ENCODE measurements at places on chromosomes 2 and 18. TPM values are rescaled to one million over a fixed set of nuclear protein-coding genes. Genes with fewer than 3 reads are reported as not detected.

Gene ALPG
- not detected for total RNA-seq

- H3K27ac ChIP-seq: no peak overlapping the region
- H3K27me3 ChIP-seq: no peaks in the 10 kb centered on the region
- no peaks in the 10 kb centered on the region for H3K36me3 ChIP-seq
- H3K4me1 ChIP-seq: peaks cover 3% of the 10 kb centered on the region
- no peak for DNase-seq
These were observed 191.0 kb downstream of the GRB14 start for GRCh38 chr2:164430166-164430783.

Gene LYPD6B
- not detected for total RNA-seq

Gene MTA3
- 23.0 TPM for total RNA-seq

GRCh38 chr18:61980355-61980754, 87.5 kb upstream of the RNF152 start:
- DNase-seq: no peak
- no peaks in the 10 kb centered on the region for H3K27me3 ChIP-seq
- no peak overlapping the region for H3K27ac ChIP-seq
- H3K36me3 ChIP-seq: no peaks in the 10 kb centered on the region
